Activated CD4-positive, alpha-beta T cell treated with anti-CD3 and anti-CD28 coated beads, Interleukin-2, amount 50 U/mL, for 1 hour (primary cell): ENCODE measurements at places on chromosomes 4 and X.

DNA sequence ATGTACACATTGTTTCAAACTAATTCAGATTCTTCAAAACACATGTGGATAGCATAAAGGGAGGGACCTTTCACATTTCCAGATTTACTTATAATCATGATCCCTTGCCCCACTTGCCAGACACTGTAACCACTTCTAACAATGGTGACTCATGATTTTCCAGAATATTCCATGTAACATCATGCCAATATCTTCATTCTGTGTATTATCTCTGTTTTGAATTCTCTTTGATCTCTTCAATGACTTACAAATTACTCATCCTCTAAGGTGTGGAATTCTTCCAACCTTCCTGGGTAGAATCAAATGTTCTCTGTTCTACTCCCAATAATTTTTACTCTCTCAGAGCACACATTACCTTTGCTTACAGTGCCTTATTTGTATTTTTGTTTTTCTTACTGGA, 517.1 kb downstream of the PCDH7 start:
- DNase-seq: no peak

DNA sequence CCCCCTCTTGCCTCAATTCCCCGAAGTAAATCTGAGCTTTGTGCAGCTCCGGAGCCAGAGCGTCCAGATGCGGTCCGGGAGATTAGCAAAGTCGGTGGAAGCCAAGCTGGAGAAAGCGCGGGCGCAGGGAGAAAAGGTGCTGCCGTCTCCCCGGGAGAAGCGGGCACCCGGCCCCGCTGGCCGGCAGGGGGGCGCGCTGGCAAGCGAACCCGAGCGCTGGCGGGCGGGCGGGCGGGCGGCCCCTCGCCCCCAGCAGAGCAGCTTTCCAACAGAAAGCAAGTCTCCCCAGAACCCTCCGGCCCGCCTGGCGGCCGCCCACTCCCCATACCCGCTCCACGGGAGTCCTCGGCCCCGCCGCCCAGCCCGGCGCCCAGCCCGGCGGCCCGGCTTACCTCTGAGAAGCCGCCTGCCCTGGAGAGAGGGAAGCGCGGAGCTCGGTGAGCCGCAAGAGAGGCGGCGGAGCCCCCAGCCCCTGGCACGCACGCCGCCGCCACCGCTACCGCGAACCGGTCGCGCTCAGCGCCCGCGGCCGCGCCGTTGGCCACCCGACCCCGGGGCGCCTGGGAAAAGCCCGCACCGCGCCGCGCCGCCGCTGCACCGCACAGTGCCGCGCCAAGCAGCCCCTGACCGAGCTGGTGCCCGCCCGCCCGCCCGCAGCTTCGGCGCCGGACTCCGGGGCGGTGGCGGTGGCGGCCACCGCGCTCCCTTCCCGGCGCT, 529 bp upstream of the CITED1 start:
- DNase-seq: no peak

- DNase-seq: no peak
Measured at GRCh38 chr4:47744253-47744652, 93.6 kb downstream of the CORIN start.

DNA sequence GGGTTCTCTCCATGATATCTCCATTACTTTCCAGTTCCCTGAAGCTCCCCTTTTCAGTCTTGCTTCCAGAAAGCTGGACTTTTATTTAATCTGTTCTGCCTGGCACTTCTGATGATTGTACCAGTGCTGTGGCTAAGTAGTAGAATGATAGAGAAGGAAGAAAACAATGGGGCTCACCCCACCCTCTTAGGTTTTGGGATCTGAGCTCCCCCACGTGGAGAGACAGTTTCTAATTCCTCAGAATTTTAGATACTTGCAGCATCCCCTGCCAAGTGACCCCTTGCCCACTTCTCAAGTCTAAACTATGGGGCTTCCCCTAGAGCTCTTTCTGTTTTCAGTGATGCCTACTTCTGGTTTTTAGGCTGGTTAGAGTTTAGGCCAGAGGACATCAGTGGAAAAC, 73.9 kb downstream of the GC start:
- no peak for DNase-seq

- no peak for DNase-seq
Measured at GRCh38 chr4:106687026-106687425, 318.4 kb upstream of the GIMD1 start.

DNA sequence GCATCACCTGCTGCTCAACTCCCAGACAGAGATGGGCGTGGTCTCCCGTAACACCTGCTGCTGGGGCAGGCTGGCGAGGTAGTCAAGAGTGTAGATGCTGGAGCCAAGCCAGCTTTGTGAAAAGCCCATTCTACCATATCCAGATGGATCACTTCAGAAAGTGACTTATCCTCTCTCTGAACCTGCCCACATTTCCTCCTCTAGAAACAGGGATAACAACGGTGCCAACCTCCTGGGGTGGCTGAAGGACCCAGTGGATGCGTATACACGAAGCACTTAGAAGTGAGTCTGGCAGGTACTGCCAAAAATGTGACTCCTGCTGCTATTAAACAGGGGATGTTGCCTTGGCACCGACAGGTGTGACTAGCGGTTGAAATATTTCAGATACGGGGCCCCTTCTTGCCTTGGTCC, 95.8 kb downstream of the SORBS2 start:
- DNase-seq: no peak

- no peak for DNase-seq
Measured at GRCh38 chr4:139782926-139783522, 117.4 kb downstream of the MGST2 start.

GRCh38 chr4:41795796-41796385, 47.4 kb upstream of the PHOX2B start:
- no peak for DNase-seq

DNA sequence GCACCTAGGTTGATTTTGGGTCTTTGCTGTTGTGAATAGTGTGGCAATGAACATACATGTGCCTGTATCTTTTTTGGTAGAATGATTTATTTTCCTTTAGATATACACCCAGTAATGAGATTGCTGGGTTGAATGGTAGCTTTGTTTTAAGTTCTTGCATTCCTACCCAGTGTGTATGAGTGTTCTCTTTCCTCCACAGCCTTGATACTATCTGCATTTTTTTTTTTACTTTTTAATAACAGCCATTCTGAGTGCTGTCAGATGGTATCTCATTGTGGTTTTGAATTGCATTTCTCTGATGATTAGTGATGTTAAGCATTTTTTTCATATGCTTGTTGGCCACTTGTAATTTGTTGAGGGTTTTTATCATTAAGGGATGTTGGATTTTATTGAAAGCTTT, 351.8 kb upstream of the GNPDA2 start:
- no peak for DNase-seq

- no peak for DNase-seq
Measured at GRCh38 chrX:29215251-29215650, 628.0 kb downstream of the IL1RAPL1 start.

GRCh38 chr4:30181918-30182317, 538.3 kb upstream of the PCDH7 start:
- no peak for DNase-seq

DNA sequence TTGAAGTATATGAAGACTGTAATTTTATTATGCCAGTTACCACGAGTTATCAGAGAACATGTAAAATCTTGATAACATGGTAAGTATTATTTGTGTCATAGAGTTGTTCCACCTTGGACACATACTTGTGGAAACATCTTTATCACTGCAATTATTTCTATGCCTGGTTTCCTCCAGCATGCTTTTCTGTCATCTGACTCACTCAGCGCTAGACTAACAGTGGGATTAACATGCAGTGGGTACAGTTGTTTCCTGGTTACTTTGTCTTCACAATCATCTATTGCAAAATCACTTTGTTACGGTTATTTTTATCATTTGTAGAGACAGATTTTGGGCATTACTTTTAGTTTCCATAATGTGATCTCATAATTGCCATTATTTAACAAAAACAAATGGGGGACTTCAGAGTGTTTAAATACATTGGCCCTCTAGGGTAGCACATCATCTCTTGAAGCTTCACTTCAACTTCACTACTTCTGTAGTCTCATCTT, at the start of gene STATH:
STATH (plus strand) TSS at position 441 of the 491 bp plus-strand sequence. CDS start 2,472 bp downstream, outside the sequence.
- DNase-seq: no peak
